Astrocyte (in vitro differentiated cells and primary cell): ENCODE measurements at places on chromosomes 6 and 20.

GRCh38 chr6:23533311-23533710 lies 592.7 kb upstream of the NRSN1 start:
- DNase-seq, result no peak

DNA sequence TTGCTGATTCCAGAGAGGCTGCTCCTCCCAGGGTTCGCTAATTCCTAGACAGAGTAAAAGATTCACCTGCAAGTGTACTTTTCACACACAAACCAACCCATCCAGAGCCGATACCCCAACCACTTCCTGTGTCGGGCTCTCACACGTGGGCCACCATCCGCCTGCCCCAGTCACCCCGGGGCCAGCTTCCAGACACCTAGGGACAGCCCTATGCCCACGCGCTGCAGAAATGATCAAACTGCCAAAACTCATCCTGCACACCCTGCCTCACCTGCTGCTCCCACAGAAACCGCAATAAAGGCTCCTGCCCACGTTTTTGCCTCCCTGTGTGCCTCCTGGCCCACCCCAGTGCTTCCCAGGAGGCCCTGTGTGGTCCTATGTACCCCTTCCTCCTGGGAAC lies 59.5 kb downstream of the PSMG4 start:
- DNase-seq, result no peak

- DNase-seq, result no peak
Measured at GRCh38 chr6:6683969-6684833, 95.7 kb downstream of the LY86 start.

DNA sequence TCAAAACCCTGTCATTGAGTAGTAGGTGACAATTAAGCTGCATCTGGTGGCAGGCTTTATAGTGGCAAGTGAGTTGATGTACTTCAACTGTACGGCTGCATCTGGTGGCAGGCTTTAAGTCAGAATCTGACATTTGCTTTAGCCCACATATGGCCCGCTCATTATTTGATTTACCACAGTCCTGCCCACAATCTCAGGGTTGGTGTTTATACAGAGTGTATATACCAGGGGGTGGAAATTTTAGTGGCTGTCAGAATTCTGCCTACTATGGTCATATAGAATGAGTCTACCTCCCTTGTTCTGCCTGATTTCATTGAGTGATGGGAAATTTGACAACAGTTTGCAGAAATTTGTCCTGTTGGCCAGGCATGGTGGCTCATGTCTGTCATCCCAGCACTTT lies 112.3 kb downstream of the SMAP1 start:
- no peak for DNase-seq

DNA sequence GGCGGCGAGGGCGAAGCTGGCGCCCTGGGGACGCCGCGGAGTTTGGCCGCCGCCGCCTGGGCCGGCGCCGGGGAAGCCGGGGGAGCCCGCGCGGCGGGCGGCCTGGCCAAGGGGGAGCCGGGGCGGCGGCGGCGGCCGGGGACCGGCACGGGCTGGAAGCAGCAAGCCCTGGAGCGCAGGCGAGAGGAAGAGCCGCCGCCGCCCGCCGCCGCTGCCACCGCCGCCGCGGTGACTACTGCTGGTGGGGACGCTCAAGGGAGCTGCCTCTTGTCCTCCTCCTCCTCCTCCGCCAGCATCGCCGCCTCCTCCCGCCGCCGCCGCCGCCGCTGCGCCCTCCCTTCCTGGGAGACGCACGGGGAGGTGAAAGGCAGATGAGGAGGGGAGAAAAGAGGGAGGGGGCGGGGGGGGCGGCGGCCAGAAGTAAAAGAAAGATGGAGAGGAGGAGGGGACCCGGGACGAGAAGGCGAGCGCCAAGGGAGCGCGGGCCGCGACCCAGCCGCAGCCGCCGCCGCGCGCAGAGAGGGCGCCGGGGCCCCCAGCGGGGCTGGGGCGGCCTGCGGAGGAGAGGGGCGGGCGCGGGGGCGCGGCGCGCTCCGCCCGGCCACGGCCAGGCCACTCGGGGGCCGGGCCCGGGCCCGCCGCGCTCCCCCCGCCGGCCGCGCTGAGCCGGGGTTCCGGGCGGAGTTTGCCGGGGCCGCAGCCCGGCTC lies 846 bp downstream of the PDE10A start:
- no peak for DNase-seq

GRCh38 chr6:53241938-53242337 lies 93.3 kb upstream of the GCM1 start:
- no peak for DNase-seq

DNA sequence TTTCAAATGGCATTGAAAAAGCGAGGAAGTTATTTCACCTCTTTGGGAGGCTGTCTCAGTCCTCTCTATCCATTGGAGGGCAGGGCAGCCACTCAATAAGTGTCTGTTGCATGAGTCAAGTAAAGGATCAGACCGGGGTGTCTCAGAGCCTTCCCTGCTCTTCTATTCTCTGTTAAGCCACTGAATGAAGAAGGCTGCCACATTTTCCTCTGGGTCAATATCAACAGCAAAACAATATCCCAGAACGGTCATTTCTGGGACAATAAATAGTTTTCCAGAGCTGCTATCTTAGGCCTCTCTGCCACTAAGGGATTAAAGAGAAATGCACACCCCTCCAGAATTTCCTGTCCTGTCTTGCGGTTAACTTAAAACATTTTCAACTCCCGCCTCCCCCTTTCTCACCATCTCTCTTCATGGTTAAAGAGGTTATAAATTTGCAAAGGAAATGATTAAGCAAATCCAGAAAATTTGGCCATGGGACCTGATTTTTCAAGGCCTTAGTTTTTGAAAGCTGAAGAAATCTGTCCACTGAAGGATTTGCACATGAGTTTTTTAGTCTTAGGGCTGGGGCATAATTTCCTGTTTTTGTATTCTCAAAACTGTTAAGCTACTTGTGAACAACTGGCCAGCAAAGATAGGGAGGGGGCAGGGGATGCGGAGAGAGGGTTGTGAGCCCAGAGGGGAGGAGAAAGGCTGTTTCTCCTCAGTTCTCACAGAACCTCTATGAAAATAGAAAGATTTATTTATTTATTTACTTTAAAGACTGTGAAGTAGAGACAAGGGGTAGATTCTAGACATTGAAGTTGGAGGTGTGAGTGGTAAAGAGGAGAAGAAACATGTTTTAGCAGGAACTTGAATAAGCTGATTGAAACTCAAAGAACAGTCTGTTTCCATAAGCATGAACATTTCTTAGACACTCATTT lies 135.7 kb downstream of the BCAS1 start:
- DNase-seq, result peak; percentile 87

GRCh38 chr6:137700751-137701477 lies 166.1 kb upstream of the TNFAIP3 start:
- no peak for DNase-seq

- DNase-seq, result peak; percentile 57
Measured at GRCh38 chr6:160978141-160978901, 13.2 kb upstream of the MAP3K4 start.

DNA sequence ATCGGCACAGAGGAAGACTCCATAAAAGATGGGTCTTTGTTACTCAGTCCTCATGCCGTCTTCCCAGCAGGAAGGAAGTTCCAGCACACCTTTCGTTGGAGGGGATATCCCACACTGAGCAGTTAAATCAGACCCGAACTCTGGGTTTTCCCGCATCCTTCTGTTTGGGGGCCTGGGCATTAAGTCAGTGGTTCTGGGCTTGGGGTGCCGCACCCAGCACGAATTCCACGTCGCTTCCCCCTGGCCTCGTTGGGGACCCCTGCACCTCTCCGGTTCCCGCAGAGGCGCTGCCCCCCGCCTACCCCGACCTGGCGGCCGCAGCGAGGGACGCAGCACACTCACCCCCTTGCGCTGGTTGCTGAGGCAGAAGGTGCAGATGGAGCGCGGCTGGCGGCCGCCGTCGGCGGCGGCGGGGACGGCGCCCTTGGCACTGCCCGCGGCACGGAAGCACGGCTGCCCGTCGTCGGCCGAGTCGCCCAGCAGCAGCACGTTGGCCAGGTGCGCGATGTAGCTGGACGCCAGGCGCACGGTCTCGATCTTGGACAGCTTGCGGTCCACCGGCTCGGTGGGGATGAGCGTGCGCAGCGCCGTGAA lies 641 bp downstream of the TCF15 start:
- DNase-seq, result no peak

- DNase-seq, result no peak
Measured at GRCh38 chr6:84500726-84501125, 263.7 kb downstream of the TBX18 start.

DNA sequence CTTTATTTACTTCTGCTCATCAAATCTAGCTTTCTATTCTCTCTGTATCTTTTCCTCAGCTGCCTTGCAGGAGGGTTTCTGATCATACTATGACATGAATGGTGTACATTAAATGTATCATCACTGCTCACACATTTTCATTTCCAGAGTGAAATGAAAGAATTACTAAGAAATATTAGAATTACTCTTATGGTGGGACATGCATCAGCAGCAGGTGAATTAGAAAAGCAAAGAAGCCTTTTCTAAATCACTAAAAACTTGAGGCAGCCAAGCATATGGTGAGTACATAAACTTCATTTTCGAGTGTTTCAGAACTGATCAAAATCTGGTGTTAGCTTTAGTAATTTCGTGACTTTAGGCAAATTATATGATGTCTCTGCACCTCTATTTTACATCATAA lies 23.6 kb downstream of the IL17A start:
- no peak for DNase-seq

DNA sequence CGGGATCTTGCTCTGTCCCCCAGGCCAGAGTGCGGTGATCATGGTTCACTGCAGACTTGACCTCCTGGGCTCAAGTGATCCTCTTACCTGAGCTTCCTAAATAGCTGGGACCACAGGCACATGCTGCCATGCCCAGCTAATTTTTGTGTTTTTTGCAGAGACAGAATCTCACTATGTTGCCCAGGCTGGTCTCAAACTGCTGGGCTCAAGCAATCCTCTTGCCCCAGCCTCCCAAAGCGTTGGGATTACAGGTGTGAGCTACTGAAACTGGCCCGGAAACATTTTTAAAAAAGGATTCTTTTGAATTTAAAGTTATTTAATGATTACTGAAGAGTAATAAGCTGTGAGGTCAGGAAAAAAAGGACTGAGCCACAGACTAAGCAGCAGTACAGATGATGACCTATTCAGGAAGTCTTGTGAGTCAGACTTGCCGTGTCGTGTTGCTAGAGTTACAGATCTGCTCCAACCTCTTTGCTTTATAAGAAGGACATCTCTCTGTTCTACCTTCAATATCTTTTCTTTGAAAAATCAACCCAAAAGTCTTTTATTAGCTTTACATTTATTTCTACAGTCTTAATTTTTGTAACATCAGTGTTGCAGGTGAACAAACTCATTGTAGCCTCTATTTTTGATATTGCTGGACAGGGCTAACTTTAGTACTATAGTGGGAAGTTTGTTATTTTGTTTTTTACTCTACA lies 108.7 kb downstream of the NCOA3 start:
- DNase-seq, result peak; percentile 92

GRCh38 chr6:56348578-56348977 lies 101.2 kb upstream of the COL21A1 start:
- no peak for DNase-seq

DNA sequence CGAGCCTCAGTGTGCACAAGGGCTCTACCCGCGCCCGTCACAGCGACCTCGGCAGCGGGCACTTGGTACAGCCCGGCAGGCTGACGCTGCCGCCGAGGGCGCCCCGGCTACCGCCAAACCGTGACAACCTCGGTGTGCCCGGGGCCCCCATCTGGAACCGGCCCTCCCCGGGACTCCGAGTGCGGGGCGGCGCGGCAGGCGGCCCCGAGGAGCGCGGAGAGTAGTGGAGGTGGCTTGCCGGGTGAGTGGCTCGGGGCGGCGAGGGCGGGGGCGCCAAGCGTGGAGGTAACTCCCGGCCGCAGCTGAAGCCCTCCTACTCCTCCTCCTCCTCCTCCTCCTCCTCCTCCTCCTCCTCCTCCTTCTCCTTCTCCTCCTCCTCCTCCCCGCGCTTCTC lies at the start of gene ISM1:
TSS of gene ISM1 (plus strand) at position 371 of the 394 bp plus-strand sequence. CDS start 503 bp downstream, outside the sequence.
- no peak for DNase-seq

DNA sequence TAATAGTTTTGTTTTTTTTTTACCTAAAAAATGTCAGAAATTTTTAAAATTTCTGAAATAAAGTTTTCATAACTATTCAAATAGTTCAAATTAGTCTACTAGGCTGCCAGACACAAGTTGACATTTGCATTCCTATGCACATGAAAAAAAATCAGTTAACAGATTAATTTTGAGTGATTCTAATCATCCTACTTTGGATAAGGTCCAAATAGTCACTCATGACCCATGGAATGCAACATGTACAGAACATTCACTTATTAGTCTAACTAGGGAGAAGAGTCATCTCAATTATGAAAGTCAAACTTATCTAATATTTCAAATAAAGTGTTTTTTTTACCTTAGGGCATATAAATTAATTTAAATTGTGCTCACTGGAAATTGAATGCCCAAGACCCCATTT lies 390.2 kb downstream of the EPM2A start:
- DNase-seq, result no peak

- DNase-seq, result peak; percentile 50
Measured at GRCh38 chr6:165059032-165059431, 250.4 kb downstream of the C6orf118 start.

- no peak for DNase-seq
Measured at GRCh38 chr6:21230536-21230935, 363.0 kb upstream of the SOX4 start.

DNA sequence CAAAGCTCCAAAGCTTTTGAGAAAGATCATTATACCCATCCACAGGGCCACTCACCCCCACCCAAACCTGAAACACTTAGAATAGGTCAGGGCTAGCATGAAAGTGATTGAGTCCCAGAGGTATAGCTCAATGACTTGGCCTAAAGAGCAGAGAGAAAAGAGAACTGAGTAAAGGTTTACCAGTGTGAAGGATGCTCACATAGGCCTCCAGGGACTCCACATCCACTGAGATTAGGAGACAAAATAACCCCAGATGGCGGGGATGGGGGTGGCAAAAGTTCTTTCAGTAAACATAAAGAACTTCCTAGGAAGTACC lies 12.2 kb downstream of the SAYSD1 start:
- DNase-seq, result no peak

DNA sequence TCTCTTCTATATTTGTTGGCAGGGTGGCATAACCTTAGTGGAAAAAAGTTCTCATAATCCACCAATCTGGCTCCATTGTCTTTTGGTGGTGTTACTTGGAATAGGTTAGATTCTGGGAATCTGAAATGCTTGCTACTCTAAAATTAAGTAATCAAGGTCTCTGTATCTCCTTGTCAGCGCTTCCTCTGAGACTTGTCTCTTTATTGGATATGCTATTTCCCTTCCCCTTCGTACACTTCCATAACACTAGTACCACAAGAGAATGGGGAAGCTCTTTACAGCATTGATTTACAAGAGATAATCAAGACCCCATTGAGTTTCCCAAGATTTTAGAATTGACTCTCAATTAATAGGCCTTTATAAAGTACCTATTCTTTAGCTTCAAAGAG lies 280.2 kb downstream of the ADGB start:
- DNase-seq, result no peak

GRCh38 chr6:118680452-118681095 lies 29.2 kb upstream of the CEP85L start:
- no peak for DNase-seq

DNA sequence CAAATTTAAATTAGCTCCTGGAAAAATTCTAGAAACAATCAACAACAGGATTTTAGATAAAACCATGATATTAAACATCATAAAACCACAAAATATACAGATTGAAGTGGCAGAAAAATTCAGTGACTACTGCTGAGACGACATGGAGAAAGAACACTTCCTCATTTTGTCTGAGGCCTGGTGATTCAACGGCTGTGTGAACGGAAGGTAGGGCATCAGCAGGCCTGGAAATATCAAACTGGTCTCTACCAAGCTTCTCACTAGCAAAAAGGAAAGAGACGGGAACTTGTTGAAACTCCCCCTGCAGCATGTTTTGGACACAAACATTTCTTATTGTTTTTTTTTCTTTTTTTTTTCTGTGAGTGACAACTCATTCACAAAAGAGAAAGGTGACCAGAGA lies 58.0 kb upstream of the AHI1 start:
- DNase-seq, result no peak
